NCI-H69 (cell line): ENCODE measurements at places on chromosomes 16 and 17.

- DNase-seq, result no peak
Measured at GRCh38 chr16:15611610-15612009, 31.3 kb downstream of the MARF1 start.

DNA sequence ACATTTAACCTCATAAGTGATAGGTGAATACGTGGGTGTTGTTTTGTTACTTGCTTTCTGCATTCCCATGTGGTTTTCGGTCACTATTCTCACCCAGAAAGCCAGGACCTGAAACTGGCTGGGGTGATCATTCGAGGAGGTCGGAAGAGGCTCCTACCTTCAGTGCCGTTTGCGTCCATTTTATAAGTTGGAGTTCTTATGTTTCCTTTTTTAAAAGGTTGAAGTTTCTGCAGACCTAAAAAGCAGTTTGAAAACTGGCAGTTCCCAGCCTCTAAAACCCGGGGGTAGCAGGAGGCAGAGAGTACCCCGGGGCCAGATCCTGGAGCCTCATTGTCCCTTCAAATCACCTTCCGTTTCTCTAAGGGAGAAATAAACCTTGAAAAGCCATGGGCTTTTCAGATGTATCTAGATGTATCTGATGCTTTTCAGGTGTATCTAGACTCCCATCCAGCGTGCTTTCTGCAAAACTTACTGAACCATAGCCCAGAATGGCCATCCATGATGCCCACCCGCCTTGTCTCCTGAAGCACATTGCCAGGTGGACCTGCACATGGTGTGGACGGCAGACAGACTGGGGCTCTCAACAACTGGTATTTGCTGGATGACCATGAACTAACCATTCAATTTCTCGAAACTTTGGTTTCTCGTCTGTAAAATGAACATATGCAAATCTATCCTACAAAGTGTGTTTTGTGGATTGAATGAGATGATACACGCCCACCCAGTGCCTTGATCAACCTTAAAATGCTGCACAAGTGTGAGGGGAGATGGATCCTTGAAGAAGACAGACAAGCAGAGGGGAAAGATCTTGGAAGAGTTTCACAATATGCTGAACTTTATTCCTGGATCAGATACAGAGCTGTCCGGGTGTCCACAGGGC is 1.3 kb downstream of the NLRC5 start:
- DNase-seq, result no peak

DNA sequence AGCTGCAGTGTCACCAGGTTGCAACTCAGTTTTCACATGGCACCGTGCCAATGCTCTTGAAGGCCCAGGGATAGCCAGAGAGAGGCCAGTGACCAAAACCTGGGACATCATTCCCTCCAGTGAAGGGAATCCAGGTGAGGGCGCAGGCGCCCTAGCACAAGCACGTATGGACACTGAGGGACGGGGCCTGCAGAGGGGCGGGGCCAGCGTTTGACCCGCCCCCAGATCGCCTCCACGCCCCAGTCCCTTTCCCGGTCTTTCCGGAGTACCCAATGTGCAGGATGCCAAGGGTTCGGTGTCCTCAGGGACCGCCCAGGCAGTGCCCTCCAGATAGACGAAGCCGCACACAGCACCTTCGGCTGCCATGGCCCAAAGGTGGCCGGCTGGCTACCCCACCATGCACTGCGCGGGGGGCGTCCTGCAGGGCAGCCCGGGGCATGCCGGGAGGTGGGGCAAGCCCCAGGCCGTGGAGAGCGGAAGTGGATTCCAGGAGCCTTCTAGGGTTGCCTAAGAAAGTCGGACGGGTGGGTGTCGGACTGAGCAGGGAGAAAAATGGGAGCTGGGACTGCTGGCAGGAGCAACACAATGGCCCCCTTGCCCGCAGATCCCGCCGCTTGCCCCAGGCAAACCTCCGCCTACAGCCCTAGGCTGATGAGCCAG is 4.6 kb downstream of the SLC12A4 start:
- DNase-seq, result peak; percentile 32

DNA sequence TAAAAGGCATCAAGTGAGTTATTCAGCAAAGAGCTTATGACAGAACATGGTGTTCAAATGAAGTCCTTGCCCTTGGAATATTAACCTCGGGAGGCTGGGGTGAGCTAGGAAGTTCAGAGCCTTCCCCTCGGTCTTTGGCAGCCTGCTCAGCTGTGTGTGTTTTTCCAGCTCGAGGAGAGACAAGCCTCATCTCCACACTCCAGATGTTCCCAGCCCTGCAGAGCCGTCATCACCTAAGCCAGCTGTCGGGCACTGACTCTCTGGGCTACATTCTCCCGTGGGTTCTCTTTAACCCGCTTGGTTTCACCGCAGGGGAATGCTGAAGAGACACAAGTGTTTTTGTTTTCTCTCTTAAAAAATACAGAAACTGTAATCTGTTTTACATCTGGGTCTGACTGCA is 47.1 kb downstream of the IRX3 start:
- DNase-seq, result no peak

DNA sequence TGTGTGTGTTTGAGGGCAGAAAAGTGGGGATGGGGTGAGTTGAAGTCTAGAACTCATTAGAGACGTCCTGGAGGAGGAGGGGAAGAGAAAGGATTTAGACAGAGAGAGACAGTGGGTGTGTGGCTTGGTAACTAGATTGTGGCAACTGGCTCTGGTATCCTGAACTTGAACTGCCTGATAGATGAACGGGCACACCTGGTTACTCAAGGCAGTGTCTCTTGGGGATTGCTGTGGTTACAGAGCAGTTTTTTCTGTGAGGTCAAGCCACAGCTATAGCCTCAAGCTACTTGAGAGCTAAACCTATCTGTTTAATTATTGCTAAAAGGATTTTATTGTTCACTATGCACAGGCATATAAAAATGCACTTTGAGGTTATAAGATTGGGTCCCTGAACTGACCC is 29.8 kb upstream of the MYH2 start:
- peak; percentile 1 for DNase-seq

- no peak for DNase-seq
Measured at GRCh38 chr16:25916037-25916436, 224.3 kb downstream of the HS3ST4 start.

GRCh38 chr16:10016752-10017151 is 165.5 kb downstream of the GRIN2A start:
- no peak for DNase-seq

DNA sequence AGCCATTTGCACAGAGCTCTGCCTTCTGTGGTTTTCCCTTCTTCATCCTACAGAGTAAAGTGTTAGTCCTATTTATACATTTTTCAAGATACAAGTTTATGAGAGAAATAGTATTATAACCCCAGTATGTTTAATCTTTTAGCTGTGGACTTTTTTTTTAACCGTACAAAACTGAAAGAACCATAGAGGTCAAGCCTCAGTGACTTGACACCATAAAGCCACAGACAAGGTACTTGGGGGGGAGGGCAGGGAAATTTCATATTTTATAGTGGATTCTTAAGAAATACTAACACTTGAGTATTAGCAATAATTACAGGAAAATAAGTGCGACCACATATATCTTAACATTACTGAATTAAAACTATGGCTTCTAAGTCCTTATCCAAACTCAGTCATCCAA is 17.0 kb upstream of the RAB11FIP4 start:
- DNase-seq, result no peak

- DNase-seq, result no peak
Measured at GRCh38 chr17:49121696-49122292, 10.8 kb upstream of the B4GALNT2 start.

GRCh38 chr16:30903596-30903995 is 7.2 kb downstream of the CTF1 start:
- peak; percentile 48 for DNase-seq

DNA sequence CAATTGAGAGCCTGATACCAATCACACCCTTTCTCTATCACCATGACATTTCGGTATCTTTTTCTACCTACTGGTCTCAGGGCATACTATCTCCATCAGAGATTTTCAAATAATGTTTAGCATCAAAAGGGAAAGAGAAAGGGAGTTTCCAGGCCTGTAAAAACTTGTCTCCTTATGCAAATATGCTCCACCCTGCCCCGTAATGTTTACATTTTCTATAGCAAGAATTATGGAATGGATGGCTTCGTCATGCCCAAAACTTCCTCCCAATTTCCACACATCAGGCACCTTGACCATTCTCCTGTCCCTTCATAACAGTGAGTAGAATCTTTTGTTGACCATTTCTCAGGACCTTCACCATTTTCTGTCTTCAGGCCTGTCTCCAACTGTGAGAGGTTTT is 30.9 kb upstream of the HLF start:
- no peak for DNase-seq

GRCh38 chr16:66508248-66508913 is 41.5 kb downstream of the TK2 start:
- DNase-seq, result peak; percentile 62

DNA sequence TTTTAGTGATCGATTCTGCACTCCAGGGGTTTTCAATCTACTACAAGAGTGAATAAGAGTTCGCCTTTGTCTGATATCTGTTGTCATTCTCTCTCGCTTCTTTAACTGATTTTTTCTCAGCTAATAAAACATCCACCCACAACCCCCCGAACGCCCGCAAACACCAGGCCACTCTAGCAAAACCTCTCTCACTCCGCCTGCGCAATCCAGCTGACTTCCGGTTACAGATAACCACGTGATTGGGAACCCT is 338 bp upstream of the RPL19 start:
- DNase-seq, result peak; percentile 98

- no peak for DNase-seq
Measured at GRCh38 chr17:61305024-61305423, 94.6 kb upstream of the TBX2 start.
